ENCODE measurements at places on chromosomes 7 and 10.

- no peak for DNase-seq
These were observed 95.2 kb upstream of the PTER start for GRCh38 chr10:16341637-16342036.

GRCh38 chr10:67079126-67079525 is 153.3 kb downstream of the LRRTM3 start:
- no peak for DNase-seq

DNA sequence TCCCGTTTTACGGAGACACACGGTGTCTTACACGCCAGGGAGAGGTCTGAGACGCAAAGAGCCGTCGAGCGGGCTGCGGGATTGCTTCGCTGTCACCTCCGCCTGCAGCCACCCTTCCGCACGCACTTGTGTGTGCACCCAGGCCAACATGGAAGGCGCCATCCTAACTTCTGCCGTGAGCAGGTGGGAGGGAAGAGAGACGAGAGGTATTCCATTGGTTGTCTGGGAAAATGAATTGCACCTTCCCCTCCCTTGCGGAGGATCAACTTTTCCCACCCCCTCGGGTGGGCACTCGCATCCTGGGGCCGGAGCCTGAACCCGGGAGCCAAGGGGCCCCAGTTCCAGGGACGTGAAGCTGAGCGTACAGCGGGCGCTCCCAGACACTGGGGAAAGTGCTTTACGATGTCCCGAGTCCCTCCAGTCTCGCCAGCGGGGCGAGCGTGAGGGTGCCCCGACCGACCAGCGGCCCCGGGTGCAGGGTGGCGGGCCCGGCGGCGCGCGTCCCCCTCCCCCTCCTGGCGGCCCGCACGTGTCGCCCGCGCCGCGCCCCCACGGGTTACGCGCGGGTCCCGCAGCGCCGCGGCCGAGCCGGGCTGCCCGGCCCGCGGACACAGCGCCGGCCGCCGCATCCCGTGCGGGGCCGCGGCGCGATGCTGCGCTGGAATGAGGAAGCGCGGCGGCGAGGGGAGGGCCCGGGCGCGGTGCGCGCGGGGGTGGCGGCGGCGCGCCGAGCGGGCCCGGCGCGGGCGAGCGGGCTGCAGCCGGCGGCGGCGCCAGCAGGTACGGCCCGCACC is 984 bp upstream of the IKZF1 start:
- no peak for DNase-seq

DNA sequence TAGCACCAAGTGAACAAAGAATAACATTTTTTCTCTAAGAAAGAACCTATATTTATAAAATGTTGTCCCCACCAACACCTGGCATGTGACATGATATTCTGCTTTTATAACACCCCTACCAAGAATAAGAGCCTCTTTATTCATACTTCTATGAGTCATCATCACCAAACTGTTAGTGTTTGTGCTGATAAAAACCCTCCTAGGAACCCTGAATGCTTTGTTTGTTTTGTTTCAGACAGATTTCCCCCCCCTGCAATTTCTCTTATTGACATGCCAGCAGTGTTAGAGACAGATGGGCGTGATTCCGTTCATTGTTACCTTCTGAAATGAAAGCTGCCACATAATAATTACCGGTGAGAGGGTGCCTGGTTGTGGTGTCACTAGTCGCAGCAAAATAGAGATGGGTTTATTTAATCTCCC is 651.1 kb downstream of the SORCS1 start:
- no peak for DNase-seq

- DNase-seq = no peak
These were observed 75.3 kb downstream of the EPC1 start for GRCh38 chr10:32271617-32272016.

- no peak for DNase-seq
These were observed 657.8 kb downstream of the SORCS1 start for GRCh38 chr10:106506526-106507283.

DNA sequence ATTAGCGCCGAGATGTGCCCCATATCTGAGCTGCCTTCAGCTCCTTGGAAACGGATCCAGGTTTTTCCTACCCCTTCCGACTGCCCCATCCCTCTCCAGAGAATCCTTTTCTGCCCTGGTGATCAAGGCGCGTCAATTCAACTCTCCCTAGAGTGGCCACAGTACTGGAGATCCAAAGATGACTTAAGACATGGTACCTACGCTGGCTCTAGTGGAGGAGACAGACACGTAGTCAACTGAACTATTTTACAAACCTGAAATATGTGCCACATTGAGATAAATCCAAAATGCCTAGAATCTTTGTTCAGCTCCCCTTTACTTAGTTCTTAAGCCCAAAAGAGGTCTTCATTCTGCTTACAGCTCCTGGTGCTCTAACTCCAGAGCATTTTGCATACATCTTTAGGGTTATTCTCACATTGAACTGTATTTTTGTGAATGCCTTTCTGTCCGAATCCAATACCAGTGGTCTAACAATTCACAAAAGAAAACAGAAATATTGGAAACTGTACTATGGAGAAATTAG is 444 bp upstream of the TNPO3 start:
- DNase-seq = no peak

- no peak for DNase-seq
These were observed 52.0 kb upstream of the FIGNL1 start for GRCh38 chr7:50502001-50502684.

DNA sequence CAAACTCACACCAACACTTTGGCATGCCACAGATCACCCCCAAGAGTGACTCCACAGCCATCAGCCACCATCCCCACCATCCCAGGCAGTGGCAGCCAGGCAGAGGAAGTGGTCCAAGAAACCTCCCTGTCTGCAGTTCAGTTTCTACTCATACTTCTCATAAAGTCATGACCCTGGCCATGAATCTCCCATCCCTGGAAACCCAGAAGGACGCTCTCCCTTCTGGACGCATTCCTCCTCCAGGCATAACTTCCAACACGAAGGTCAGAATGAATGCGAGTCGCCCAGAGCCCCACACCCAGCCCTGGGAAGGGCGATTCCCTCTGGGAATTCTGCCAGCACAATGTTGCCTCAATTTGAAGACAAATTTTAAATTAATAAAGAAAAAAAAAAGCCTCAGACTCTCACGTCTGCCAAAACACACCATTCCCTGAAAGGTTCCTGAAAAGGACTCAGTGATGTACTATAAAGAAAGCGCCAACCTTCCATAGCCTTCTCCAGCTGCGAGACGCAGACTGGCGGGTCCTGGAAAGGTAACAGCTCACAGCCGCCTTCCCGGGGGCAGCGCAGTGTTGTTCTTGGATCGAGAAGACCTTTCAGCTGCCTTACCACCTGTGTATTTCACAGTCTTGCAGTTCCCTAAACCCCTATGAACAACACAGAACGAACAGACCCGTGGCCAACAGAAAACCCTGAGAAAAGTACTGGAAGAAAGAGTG is 307.6 kb downstream of the FRMD4A start:
- no peak for DNase-seq

- no peak for DNase-seq
These were observed 3.8 kb downstream of the TRPV6 start for GRCh38 chr7:142881586-142882337.

- no peak for DNase-seq
These were observed 26.6 kb downstream of the FAM3C start for GRCh38 chr7:121369462-121369861.

GRCh38 chr7:40403703-40404476 is 269.1 kb downstream of the SUGCT start:
- DNase-seq = no peak

GRCh38 chr10:114285961-114286441 is 46.9 kb downstream of the VWA2 start:
- DNase-seq = no peak

DNA sequence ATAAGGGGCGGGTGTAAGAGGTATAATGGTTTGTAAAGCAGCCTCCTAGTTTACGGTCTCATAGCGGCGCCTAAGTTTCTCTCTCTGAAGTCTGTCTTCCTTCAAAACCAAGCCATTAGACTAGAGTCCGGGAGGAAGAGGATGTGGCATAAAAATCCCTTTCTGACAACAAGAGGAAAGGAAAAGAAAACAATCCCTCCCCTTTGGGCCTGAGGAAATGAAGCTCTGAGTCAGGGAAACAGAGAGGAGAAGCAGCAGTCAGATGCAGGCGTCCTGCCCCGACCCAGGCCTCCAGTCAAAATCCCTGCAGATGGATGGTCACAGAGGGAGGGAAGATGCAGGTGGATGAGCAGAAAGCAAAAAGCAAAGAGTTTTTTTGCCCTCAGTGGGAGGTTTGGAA is 23.7 kb downstream of the PARP12 start:
- no peak for DNase-seq

GRCh38 chr7:82183634-82184033 is 259.9 kb downstream of the CACNA2D1 start:
- DNase-seq = no peak

DNA sequence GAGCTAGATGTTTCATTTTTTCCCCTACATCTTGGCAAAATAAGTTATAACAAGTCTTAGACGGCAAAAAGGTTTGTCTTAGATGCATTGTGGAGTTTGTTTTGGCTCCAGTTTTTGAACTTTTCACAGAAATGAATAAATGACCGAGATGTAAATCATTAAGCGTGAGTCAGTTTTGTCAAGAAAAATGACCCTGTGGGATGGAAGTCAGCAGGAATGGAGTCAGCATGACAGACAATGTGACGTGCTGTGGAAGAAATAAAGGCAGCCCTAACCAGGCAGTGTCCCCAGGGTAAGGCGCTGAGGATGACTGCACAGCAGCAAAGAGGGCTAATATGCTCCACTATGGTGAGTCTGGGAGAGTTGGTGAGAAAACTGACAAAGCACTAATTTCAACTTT is 163.2 kb downstream of the NOC3L start:
- DNase-seq = no peak

DNA sequence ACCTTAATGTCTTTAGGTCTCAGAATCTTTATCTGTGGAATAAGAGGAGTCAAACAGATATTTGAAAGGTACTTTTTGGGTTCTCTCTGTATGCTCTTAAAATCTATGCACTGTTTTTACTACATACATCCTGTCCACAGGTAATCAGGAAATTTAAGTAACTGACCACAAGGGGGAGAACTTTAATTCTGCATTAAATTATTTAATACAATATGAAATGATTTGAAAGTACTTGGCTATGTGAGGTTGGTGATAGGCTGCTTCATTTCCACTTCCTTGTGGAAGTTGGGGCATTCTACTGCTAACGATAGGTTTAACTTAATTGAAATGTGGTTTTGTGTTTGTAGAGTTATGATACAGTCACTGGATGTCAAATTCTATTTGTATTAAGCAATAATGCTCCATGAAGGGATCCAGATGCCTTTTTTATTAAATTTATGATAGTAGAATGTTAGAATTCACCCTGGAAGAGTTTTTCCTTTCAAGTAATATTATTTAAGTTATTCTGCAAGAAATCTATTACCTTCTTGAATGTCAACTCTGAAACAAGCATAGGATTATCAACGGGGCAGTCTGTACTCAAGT is 6.0 kb downstream of the TEX47 start:
- DNase-seq = no peak

- no peak for DNase-seq
These were observed 26.5 kb downstream of the ASNS start for GRCh38 chr7:97845622-97846203.

DNA sequence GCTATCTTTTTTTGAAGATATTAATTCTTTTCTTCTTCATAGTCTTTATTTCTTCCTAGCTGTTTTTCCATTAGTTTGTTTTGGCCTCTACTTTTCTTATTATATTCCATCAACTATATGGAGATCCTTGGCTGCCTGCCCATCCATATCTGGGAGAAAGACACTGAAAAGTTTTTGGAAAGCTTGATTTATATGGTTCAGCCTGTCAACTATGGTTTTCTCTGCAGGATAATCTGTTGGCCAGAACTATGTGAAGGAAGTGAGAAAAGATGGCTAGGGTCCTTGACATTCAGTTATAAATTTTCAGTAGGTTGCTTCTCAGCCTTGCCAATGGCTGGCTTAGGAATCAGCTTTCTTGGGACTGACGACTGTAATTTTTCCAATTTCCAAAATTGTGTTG is 10.0 kb upstream of the CDK14 start:
- DNase-seq = no peak

- DNase-seq = no peak
These were observed 98.4 kb downstream of the ABLIM1 start for GRCh38 chr10:114559636-114560035.

DNA sequence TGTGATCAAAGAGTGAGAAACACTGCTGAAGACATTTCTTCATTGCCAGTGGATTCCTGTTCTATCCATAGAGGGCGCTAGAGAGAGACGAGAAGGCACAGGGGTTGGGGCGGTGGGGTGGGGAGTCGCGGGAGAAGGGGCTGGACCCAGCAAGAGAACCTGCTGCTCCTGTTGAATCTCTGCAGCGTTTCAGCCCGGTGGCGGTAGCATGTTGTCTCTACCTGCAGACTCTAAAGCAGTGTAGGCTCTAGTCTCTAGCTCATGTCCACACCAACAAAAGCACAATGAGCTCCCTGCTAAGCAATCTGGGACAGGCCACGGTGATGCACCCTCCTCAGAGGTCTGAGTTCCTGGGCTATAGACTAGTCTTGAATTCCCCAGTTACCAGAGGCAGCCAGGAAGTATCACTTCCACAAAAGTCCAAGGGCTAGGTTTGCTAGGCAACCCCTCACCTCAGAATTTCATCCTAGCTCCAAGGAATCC is 167.7 kb downstream of the DGKB start:
- no peak for DNase-seq

DNA sequence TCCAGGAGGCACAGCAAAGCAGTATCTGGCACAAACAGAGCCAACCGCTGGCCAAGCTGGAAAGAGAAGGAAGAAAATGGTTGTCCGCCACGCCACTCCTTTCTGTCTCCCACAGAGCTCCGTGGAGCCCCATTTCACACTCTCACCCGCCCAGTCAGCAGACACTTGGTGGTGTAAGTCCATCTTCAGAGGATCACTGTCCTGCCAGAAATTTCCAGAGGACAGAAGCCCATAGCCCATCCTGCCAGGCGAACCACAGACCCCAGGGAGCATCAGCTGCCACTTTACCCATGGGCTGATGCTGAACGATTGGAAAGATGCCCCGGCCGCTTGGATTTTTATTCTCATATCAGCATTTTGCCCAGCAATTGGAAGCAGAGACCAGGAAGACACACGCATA is 144.7 kb upstream of the LYZL2 start:
- no peak for DNase-seq

GRCh38 chr7:138666385-138666784 is 34.8 kb downstream of the SVOPL start:
- DNase-seq = no peak

DNA sequence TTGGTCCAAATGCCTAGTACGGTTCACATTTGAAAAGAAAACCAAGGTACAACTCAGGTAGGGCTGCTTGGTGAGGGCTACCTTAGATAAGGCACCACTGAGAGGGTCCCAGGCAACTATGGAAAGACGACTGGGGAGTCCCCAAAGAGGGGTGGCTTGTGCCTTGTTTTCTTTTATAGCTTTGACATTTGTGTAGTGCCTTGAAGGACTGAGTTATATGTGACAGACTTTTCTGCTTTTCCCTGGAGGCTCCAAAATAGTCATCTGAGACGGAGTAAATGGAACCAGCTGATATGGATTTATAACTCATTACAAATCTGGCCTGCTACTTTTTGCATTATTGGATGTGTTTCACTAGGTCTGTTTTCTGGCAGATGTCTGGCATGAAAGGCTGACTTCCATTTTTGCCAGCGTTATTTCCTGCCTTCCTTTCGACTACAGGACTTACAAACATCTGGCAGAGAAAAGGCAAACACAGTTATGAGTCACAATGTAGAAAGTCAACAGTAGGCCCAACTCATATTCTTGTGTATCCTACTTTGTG is 88.2 kb upstream of the IMMP2L start:
- DNase-seq = no peak

All from C1 segment of cervical spinal cord (tissue), 14 donors.